ENCODE measurements at places on chromosomes 5 and 9. TPM values are rescaled to one million over a fixed set of nuclear protein-coding genes. Genes with fewer than 3 reads are reported as not detected.

- DNase-seq = no peak
Observed at GRCh38 chr5:89444088-89444487, 561.1 kb upstream of the MEF2C start.

ARSI gene
- 20.7 TPM for polyA plus RNA-seq

DNA sequence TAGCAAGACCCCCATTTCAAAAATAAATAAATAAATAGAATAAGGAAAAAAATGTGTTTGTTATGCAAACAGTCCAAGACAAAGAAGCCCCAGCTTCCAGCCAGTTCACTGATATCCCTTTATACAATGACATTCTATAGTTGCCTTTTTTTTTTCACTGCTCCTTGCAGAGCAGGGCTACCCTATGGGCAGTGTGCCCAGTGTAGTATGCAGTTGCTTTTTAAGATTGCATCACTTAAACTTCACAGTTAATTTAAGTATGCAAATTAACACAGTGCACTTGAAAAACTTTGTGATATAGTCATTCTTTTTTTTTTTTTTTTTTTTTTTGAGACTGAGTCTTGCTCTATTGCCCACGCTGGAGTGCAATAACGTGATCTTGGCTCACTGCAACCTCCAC is 40.8 kb upstream of the ARRDC3 start:
- no peak for DNase-seq

GRCh38 chr5:150120062-150120441 is 33.7 kb upstream of the CSF1R start:
- no peak for DNase-seq

DNA sequence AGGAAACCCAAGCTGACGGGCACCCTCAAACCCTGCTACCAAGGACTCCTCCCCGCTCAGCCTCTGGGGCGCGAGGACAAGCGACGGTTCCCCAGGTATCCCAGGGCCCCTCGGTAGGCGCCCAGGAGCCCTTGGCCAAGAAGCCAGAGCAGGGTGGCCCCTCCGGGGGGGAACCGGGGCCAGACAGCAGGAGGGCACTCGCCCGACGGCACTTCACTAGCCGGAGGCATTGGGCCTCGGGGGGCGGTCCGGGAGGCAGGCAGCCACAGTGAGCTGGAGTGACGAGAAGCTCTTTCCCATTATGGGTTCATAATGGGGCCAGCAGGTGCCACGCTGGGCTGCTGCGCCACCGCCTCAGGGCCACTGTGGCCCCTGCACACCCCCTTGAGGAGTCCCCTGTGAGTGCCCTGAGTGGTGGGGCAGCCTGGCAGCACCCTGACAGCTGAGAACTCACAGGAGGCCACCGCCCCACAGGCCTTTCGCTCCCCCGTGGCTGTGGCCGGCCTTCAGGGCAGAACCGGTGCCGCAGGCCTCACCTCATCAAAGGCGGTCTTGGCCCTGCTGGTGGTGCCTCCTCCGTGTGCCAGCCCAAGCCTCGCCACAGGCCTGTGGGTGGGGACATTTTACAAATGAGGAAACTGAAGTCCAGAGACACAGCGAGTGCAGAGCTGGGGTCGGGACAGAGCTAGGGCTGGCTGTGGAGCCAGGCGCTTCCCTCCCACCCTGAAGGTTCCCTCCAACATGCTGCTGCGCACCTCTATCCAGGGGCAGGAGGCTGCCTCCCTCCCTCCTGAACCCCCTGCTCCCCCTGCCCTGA is 68.7 kb downstream of the PSMB7 start:
- no peak for DNase-seq

PGM5 gene
- 61.3 TPM for polyA plus RNA-seq

DNA sequence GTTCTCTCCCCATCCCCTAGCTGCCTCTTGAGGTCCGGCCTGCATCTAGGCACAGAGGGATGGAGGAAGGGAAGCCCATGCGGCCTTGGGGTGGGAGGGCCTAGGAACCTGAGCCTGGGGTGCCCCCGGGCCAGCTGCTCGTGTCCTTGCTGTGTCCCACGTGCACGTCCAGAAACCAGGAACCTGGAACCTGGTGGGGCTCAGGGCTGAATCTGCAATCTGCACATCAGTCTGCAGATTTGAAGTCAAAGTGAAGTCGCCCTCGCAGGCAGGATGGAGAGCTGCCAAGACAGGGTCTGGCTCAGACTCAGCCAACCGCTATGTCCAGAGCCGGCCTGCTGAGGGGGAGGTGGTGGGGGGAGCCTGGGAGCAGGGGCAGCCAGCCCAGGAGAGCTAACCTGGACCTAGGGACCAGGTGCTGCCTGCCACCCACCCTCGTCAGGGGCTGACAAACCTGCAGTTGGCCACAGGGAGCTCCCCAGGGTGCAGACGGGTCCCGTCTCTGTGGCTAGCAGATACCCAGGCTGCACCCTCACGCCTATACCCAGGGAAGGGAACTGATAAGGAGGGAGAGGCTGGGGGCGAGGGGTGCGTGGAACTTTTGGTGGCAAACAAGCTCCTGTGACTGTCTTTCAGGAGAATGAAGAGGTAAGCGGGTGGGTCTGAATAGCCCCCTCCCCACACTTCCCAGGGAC is 103.5 kb upstream of the SIMC1 start:
- DNase-seq = peak; percentile 44

DNA sequence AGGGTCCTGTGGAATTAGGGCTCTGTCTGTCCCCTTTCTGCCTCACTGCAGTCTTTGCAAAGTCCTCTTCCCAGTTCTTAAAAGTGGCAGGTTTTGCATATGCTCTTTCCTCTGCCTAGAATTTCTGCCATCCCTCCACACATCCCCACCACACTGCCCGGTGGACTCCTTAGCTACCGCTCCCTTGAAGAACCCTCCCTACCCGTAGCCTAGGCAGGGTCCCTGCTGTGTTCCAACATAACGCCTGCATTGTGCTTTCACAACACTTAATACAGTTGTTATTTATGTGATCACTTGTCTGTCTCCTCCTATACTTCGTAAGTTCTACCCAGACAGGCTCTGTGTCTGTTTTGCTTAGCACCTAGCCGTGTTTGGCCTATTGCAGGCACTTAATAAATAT is 142.5 kb upstream of the DMRT1 start:
- no peak for DNase-seq

IL7R gene
- 7.9 TPM for polyA plus RNA-seq

DNA sequence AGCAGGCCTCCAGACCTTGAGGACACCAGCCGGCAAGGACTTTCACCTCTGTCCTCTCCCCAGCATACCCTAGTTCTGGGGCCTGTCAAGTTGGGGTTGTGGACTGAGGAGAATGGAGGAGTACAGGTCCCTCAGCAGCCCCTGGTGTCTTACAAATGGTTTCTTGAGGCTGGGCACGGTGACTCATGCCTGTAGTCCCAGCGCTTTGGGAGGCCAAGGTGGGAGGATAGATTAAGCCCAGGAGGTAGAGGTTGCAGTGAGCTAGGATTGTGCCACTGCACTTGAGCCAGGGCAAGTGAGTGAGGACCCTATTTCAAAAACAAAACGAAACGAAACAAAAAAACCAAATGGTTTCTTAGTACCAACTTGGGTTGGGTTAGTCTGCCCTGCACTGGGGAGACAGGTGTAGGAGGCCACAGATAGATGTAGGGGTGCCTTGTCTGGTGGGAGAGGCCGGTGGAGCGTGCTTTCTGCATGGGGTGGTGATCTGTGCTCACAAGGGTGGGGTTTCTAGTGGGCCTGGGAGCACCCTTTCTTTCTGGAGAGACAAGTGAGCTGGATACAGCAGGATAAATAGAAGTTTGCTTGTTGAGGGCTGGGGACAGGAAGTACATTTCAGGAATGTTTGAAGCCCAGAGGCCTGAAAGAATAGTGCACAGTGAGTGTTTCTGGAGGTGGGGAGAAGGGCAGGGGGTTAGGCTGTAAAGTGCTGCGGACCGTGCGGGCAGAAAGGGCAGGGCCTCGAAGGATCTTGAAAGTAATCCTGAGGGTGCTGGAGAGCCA is 37.7 kb upstream of the PSD2 start:
- DNase-seq = no peak

GRCh38 chr5:102903074-102903871 is 148.2 kb downstream of the PAM start:
- no peak for DNase-seq

TICAM2 gene
- 6.2 TPM for polyA plus RNA-seq

DNA sequence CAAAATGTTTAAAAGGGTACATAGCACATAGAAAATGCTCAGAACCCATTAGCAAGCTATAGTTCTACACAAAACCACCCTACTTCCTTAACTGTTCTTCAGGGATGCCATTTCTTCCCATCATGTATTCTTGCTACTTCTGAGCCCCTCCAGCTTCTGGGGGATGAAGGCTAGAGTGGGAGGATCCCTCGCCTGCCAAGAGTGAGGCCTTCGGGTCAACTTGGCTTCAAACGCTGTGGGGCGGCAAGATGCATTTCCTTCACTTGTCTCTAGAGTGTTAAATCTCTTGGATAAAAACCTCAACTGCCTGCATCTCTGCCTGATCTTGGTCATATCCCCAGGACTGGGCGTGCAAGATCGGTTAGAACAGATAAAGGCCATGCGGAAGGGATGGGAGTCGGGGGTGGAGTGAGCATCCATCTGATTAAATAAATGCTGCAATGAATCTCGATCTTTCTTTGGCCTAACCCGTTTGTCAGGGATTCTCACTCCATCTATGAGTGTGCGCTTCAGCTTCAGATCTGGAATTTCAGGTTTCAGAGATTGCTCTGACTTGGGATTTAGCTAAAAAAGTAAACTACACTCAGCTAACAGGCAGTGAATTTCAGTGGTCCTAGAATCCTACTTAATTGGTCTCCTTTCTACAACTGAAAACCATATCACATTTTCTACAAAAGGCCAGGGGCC is 118.0 kb upstream of the PANK3 start:
- no peak for DNase-seq

HRH2 gene
- polyA plus RNA-seq = 9.0 TPM

Measured in left lung (tissue), 14 donors.